ENCODE measurements at places on chromosomes 11 and 22.

DNA sequence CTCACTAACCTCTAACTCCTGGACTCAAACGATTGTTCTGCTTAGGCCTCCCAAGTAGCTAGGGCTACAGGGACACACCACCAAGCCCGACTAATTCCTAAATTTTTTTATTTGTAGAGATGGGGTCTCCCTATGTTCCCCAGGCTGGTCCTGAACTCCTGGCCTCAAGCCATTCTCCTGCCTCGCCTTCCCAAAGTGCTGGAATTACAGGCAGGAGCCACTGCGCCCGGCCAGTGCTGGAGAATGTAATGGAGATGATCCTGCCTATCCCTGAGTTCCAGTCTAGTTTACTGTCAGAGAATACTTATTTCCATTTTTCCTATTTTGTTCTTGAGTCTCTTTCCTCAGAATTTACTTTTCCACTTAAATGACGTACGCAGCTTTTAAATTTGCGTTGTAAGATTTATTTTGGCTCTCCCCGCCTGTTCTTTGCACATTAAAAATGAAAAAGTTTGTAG lies at the start of gene CHEK1:
TSS of gene CHEK1 (plus strand) at position 408 of the 458 bp plus-strand sequence. CDS start 1,606 bp downstream, outside the sequence.
- DNase-seq, result no peak

DNA sequence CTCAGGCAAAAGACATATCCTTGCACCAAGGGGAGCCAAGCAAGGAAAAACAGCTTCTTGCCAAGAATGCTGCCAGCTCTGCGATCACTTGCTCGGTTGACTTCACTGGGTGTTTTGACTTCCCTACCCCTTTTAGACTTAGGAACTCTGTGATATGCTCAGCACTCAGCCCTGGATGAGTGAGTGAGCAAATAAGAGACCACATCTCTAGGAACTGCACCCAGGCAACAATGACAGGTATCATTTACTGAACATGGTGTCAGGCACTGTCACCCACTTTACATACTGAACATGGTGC lies 3.7 kb upstream of the IRAG1 start:
- no peak for DNase-seq

DNA sequence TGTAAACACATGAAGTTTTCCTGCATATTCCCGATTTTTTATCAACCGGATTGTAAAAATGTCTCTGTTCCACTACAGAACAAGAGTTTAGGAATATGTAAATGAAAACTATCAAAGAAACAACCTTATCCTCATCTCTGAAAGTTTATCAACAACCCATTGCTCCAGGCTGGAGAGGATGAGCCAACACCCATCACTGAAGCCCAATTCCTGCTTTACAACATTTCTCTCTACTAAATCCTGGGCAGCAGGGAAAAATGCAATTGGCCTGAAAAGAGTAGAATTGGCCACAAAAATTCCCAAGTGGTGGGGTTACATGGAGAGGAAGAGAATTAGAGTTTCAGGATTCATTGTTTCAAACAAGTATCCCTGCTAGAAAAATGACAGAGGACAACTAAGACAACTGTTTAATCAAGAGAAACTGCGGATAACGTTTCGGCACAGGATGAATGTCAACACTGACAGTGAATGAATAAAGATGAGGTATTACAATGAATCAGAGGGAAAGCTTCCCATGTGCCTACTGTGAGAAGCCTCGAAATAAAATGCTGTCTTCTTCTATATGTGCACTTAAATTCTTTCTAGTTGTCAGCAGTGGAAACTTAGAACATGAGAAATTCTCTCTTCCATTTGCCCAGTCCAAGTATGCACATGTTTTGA lies 317.3 kb upstream of the ANO3 start:
- DNase-seq, result no peak

DNA sequence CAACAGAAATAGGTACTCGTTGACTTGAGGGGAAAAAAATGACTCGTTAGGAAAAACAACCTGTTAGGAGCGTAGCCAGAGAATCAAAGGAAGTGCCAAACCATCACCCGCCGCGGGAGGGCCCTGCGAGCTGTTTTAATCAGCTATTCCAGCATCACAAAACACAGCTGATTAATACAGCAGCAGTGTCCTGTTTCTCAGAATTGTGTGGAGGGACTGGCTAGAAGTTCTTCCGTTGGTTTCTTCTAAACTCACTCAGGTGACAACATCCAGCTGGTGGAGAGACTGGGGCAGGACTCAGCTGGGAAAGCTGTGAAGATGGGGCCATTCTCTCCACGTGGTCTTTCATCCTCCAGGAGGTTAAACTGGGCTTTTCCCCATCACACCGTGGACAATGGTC lies 28.0 kb downstream of the HSPA8 start:
- no peak for DNase-seq

GRCh38 chr11:20192151-20192550 lies 31.9 kb upstream of the DBX1 start:
- DNase-seq, result no peak
